ENCODE measurements at places on chromosomes 1 and 21. TPM values are rescaled to one million over a fixed set of nuclear protein-coding genes. Genes with fewer than 3 reads are reported as not detected.

DNA sequence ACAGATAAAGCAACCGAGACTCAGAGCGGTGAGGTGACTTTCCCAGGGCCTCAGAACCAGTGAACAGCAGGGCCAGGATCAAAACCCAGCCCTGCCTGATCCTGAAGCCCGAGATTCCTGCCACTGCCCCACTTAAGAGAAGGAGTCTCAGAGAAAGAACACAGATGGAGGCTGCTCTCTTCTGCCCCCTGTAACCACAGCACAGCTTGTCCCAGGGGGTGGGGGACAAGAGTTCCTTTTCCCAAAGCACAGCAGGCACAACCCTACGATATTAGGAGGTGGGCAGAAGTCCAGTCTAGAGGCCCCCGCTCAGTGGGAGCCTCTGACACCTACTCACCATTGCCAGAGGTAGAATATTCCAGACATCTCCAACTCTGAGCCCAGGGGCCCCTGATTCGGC is 24.0 kb upstream of the VWA5B1 start:
- no peaks in the 10 kb centered on the region for H3K36me3 ChIP-seq
- no peak overlapping the region for H3K27ac ChIP-seq
- H3K27me3 ChIP-seq = peaks cover 36% of the 10 kb centered on the region
- H3K4me1 ChIP-seq = no peaks in the 10 kb centered on the region

DNA sequence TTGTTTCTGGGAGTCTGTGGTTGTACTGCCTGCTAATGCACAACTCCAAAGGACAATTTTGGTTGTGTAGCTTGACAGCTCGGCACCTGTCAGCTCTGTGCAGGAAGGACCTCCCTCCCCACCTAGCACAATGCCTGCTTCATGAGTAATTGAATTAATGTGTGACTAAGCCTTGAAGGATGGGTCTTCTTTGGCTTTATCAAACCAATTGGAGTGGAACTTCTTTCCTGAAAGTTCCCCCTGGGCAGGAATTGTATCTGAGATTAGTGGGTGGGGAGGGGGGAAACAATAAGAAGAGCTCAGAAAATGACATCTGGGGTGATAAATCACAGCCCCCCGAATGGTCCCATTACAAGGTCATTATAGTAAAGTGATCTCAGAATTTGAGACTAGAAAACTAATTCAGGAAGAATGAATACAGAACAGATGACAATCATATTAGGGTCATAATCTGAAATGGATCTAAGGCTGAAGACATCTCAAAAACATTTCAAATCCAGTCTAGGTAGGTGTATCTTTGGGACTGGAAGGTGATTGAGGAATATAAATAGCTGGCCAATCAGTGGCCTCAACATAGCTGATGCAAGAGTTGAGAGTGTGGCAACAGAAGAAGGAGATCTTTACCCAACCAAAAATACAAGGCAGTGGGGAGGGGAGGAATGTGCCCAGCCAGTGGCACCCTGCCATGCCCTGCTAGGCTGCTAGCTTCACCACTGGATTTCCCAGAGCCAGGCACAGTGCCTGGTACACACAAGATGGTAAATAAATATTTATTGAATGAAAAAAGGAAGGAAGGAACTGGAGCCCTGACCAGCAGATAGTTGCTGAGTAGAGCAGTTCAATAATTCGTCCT is 10.1 kb upstream of the SESN2 start:
- peaks cover 10% of the 10 kb centered on the region for H3K36me3 ChIP-seq
- peak; percentile 97 for DNase-seq
- no peaks in the 10 kb centered on the region for H3K27me3 ChIP-seq
- peak overlapping the region; percentile 47 for H3K4me3 ChIP-seq
- H3K4me1 ChIP-seq = peaks cover 35% of the 10 kb centered on the region

ZBTB18 gene
- 18.8 TPM for total RNA-seq

SMIM1 gene
- total RNA-seq = 1.2 TPM

- no peak overlapping the region for H3K4me3 ChIP-seq
- DNase-seq = no peak
- peaks cover 42% of the 10 kb centered on the region for H3K27me3 ChIP-seq
- H3K27ac ChIP-seq = no peak overlapping the region
- H3K4me1 ChIP-seq = no peaks in the 10 kb centered on the region
Measured at GRCh38 chr1:65804584-65804983, 11.9 kb downstream of the PDE4B start.

DNA sequence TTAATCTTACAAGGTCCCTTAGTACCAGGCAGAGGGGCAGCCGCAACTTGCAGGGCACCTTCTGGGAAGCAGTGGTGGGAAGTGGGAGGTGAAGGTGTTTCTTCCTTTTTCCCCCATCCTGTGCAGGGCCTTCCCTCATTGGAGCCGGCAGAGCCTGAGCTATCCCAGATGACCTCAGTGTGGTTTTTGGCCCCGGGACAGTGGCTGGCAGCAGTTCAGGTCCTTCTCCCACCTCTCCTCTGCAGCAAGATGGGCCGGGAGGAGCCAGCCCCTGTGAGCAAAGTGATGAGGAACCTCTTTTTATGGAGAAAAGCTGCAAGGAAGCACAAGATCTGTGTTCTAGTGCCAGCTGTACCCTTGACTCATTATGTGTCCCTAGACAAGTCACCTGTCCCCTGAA is 6.8 kb downstream of the PFKFB2 start:
- no peak overlapping the region for H3K27ac ChIP-seq
- no peak for DNase-seq
- H3K27me3 ChIP-seq = no peaks in the 10 kb centered on the region
- peaks cover 2% of the 10 kb centered on the region for H3K4me1 ChIP-seq
- H3K4me3 ChIP-seq = no peak overlapping the region

DNA sequence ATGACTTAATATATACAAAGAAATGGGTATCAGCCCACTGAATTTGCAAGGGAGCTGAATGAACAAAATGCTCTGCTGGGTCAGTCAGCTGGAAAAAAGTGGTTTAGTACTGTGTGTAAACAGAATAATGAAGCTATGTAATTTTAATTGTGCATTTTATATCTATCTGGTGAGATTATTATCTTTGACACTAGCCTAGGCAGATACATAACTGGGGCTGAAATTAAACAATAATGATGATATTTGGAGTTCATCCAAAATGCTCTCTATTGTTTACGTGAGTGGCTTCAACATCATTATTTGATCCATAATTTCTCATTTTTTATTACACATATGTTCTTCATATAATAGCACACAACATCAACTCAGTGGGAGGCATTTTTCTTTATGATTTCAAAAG is 208.5 kb upstream of the SNX7 start:
- H3K27ac ChIP-seq = no peak overlapping the region
- no peaks in the 10 kb centered on the region for H3K27me3 ChIP-seq
- H3K36me3 ChIP-seq = no peaks in the 10 kb centered on the region
- H3K4me1 ChIP-seq = no peaks in the 10 kb centered on the region
- H3K4me3 ChIP-seq = no peak overlapping the region

DNA sequence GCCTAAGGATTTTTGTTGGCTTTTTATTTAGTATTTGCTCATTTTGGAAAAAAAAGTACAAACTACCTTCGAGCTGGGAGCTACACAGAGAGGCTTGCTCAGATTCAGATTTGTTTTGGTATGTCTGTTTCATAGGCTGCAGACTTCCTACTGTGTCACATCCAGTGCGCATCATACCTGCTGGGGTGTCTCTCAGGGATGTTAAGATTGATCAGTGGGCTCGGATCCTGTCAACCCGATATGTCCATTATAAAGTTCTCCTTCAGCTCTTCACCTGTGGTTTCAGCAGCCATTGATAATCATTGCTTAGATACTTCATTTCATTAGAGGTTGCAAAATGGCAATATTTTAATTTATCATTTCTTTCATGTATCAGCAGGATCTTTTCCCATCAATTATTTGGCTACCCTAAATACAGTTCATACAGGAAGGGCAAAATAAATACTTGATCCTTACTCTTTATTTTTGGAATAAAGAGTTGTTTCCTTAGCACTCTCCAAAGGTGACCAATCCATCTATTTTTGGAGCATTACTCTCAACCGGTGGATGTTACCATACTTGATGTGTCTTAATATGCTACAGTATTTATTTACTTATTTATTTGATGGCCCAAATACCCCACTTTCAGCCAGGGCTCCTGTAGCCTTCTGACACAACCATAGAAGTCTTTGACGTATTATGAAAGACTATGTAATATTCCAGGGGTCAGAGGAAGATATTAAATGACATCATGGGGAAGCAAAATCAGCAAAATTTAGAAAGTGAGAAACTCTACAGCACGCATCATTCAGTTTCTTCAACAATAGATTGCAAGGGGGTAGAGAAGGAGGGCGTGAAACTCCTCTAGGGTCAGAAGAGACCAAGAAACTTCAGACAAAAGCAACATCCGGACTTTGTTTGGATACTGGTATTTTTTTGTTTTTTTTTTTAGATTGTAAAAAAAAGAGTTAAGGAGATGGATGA is 55.3 kb upstream of the HNRNPU start:
- peak; percentile 16 for DNase-seq
- no peak overlapping the region for H3K27ac ChIP-seq
- H3K36me3 ChIP-seq = no peaks in the 10 kb centered on the region
- H3K4me1 ChIP-seq = peaks cover 6% of the 10 kb centered on the region
- H3K27me3 ChIP-seq = no peaks in the 10 kb centered on the region
- H3K4me3 ChIP-seq = peak overlapping the region; percentile 89

Measured in MCF 10A (cell line).